Pancreas (tissue), 10 donors: ENCODE measurements at places on chromosomes 1 and 21. TPM values are rescaled to one million over a fixed set of nuclear protein-coding genes. Genes with fewer than 3 reads are reported as not detected.

PALMD gene
- 2.7 TPM for total RNA-seq

WDR64 gene
- not detected for total RNA-seq

ALPL gene
- total RNA-seq = 3.6 TPM

ZNF669 gene
- total RNA-seq = 3.2 TPM

CNR2 gene
- not detected for total RNA-seq

PHACTR4 gene
- total RNA-seq = 14.7 TPM

OR2T4 gene
- total RNA-seq = not detected

CD5L gene
- not detected for total RNA-seq

MYOG gene
- not detected for total RNA-seq

RGSL1 gene
- total RNA-seq = not detected

SGIP1 gene
- total RNA-seq = 1.3 TPM

OR2L5 gene
- not detected for total RNA-seq

SPRR2A gene
- total RNA-seq = not detected

ETS2 gene
- total RNA-seq = 21.5 TPM

CLCA4 gene
- not detected for total RNA-seq

SCMH1 gene
- total RNA-seq = 25.6 TPM

A3GALT2 gene
- total RNA-seq = not detected

AKR7A3 gene
- 34.8 TPM for total RNA-seq

S100B gene
- 3.0 TPM for total RNA-seq

KCNJ15 gene
- 16.9 TPM for total RNA-seq

CHI3L2 gene
- 0.66 TPM for total RNA-seq

KCNE1 gene
- total RNA-seq = 0.20 TPM

ARHGAP30 gene
- total RNA-seq = 0.43 TPM

TCP10L gene
- 0.47 TPM for total RNA-seq

OR2T12 gene
- not detected for total RNA-seq

IL20 gene
- total RNA-seq = not detected

B3GALT2 gene
- total RNA-seq = 0.76 TPM

TSPEAR gene
- not detected for total RNA-seq

SLFNL1 gene
- total RNA-seq = 0.18 TPM

DNAJC28 gene
- 1.2 TPM for total RNA-seq

KLF17 gene
- total RNA-seq = not detected
